ENCODE measurements at places on chromosomes 1 and 21. TPM values are rescaled to one million over a fixed set of nuclear protein-coding genes. Genes with fewer than 3 reads are reported as not detected.

Gene WNT2B
- total RNA-seq, result 2.9 TPM

Gene FCRL3
- total RNA-seq, result 0.33 TPM

Gene EDEM3
- 30.0 TPM for total RNA-seq

Gene SFT2D2
- total RNA-seq, result 30.7 TPM

Gene DRAM2
- 30.4 TPM for total RNA-seq

Gene FCGR1A
- 3.4 TPM for total RNA-seq

Gene ZMYND12
- 0.78 TPM for total RNA-seq

Gene PSMB2
- total RNA-seq, result 30.3 TPM

Gene AMY1A
- not detected for total RNA-seq
